Stimulated activated CD4-positive, alpha-beta T cell treated with anti-CD3 and anti-CD28 coated beads, TNF-alpha, amount 100 ng/mL, for 1 hour (primary cell): ENCODE measurements at places on chromosomes 7 and 10.

- DNase-seq: no peak
Measured at GRCh38 chr10:51382181-51382580, 307.9 kb downstream of the PRKG1 start.

- DNase-seq: no peak
Measured at GRCh38 chr7:122219253-122219865, 75.3 kb upstream of the AASS start.

DNA sequence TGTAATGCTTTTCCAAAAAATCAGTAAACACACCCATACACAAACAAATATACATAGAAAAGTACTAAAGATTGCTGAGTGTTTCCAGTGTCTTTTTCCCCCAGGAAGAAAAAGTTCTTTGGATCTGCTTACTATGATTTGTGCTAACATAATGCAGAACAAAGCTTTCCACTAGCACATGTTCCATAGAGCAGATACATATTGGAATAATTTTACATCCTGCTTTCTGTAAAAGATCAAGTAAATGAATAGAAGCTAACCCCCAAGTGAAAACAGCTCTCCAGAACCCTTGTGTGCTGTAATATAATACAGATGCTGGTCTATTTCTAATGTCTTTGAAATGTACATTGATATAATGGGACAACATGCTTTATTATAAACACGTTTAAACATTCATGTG is 125.5 kb downstream of the PON1 start:
- DNase-seq: no peak

DNA sequence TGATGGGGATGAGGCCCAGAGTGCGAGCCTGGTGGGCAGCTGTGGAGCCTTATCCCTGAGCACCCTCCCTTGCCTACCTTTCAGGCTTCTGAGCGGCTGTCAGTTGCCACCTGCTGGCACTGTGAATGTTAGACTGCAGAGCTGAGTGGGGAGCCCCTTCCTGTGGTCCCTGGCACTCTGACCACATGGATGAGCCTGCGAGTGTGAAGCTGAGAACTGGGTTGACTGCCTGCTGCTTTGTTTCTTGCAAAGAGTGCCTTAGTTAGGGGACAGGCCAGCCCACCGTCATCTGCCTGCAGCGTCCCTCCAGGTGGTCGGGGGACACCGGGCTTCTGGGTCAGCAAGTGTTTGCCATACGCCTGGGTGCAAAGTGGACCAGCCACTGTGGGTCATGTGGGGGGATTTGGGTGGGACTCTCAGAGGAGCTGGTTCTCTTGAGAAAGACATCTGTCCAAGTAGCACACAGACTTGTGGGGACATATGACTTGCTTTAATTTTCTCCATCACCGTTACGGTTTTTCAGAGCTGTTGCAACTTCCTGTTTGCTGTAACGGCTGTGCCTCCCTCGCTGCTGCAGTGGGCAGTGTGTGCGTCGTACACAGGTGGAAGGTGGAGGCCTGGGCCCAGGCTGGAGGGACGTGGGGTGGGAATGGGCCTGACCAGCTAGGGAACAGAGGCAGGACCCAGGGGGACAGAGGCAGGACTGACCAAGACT is 13.7 kb downstream of the INPP5A start:
- no peak for DNase-seq

- no peak for DNase-seq
Measured at GRCh38 chr7:50531401-50531911, 33.7 kb downstream of the DDC start.

- no peak for DNase-seq
Measured at GRCh38 chr7:129247087-129247486, 22.3 kb downstream of the AHCYL2 start.
